ENCODE measurements at places on chromosomes 2 and 18.

- DNase-seq: no peak
These were observed 148.2 kb downstream of the PHLPP1 start for GRCh38 chr18:62863579-62864001.

GRCh38 chr2:198930170-198930569, 527.6 kb downstream of the SATB2 start:
- DNase-seq: no peak

- DNase-seq: no peak
These were observed 201.6 kb downstream of the HDAC4 start for GRCh38 chr2:239199041-239199768.

DNA sequence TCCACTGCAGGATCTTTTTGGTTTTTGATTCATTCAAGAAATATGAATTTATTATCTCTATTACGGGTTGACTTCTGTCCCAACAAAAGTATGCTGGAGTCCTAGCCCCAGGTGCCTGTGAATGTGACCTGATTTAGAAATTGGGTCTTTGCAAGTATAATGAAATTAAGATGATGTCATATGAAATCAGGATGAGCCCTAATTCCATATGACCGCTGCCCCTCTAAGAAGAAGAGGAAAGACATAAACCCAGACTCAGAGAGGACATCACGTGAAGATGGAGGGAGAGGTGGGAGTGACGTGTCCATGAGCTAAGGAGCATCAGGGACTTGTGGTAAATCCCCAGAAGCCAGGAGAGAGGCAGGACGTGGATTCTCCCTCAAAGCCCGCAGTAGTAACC, 287.1 kb downstream of the LPIN1 start:
- DNase-seq: no peak

DNA sequence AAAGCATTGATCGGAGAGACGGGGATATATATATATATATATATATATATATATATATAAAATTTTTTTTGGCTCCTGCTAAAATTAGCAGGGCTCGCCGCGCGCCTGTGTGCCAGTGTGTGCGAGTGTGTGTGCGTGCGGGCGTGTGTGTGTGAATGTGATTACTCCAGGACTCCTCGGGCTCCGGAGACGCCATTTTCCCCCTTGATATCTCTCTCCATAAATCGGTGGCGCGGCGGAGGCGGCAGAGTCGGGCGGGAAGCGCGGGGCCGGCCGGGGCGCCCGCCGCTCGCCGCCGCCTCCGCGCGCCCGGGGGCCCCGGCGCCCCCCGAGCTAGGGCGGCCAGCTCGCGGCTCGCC, 795 bp upstream of the SETBP1 start:
- DNase-seq: no peak

DNA sequence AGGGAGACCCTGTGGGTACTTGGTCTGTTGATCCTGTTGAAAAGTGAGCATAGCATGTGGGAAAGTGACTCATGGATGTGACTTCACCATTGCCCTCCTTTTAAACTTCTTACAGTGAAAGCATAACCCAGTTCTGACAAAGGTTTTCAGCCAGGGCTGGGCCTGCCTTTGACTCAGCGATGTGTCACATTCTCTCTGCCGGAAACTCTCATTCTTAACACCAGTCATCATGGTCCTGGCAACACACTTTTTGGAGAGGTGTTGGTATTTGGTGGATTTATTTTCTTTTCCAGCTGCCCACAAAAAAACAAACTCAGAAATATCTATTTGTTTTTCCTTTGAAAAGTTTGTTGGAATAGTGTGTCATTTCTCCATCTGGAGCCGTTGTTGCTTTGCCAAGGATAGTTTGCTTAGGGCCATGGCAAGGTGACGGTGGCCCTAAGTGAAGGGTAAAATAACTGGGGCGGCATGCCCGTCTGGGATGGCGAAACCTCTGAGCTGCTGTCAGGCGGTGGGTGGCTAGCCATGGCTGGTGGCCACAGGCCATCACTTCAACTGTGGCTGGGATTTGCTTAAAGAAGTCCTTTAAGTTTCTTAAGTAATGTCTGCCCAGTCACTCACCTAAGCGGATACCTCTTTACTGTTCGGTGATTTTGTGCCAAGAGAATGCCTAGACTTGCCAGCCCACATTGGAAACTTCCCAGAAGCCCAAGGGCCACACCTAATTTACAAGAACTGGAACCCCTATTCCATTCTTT, 123.3 kb downstream of the LTBP1 start:
- no peak for DNase-seq

GRCh38 chr18:12373771-12374116, 3.3 kb downstream of the AFG3L2 start:
- no peak for DNase-seq

- no peak for DNase-seq
These were observed 3.7 kb downstream of the DLX1 start for GRCh38 chr2:172089005-172089504.

- DNase-seq: no peak
These were observed 6.7 kb upstream of the ACAA2 start for GRCh38 chr18:49819823-49820671.

DNA sequence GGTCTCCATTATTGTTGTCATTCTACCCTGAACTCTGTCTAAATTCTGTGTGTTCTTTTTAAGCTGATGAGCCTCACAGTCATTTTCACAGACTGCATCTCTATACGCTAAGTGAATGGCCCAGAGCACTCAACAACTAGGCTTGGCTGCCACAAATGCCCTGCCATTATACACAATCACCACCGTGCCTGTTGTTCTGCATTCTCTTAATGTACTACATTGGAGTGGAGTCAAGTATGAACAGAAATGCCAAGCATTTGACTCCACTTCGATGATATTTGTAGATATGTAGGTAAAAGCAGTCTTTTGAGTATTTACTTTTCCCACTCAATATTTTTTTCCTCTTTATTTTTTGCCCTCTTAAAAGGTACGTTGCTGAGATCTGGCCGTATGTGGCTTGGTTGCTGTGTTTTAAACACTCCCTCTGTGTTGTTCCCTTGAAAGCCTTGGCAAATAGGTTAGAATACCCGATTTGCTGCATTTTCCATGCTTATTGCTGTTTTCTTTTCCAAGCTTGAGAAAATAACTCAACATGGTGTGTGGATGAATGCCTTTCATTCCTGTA, 36.2 kb upstream of the TMEFF2 start:
- no peak for DNase-seq

GRCh38 chr18:41237317-41237716, 717.7 kb upstream of the PIK3C3 start:
- no peak for DNase-seq

GRCh38 chr2:41741951-41742595, 305.7 kb upstream of the PKDCC start:
- no peak for DNase-seq

GRCh38 chr18:22113144-22113844, 56.1 kb upstream of the GATA6 start:
- no peak for DNase-seq

DNA sequence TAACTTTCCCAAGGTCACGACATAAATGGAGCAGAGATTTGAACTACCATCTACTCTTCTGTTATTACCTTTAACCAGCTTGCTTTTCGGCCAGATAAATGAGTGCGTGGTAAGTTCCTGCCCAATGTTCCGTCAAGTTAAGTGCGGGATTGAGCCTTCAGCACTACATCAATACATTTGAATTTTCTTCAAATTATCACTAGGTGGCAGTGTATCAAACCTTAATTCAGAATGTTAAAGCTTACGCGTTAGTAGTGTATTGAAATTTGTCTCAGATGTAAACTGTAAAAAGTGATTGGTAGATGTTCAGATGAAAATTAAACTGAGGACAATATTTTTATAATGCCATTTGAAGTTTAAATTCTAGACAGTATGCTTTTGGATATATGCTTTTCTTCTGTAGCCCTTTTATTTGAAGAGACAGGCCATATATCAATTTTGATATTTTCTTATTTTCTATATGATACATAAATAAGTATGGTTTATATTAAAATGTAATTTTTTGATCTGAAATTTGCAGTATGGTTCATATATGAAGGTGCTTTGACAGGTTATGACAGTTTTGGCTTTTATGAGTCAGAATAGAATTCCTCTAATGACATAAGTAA, 681.3 kb downstream of the ADCYAP1 start:
- no peak for DNase-seq

- no peak for DNase-seq
These were observed 89.3 kb downstream of the EHBP1 start for GRCh38 chr2:62794791-62795190.

- DNase-seq: no peak
These were observed 403 bp upstream of the CLUL1 start for GRCh38 chr18:596288-596881.
